Thymus (tissue), 14 donors: ENCODE measurements at places on chromosomes 11 and 22.

DNA sequence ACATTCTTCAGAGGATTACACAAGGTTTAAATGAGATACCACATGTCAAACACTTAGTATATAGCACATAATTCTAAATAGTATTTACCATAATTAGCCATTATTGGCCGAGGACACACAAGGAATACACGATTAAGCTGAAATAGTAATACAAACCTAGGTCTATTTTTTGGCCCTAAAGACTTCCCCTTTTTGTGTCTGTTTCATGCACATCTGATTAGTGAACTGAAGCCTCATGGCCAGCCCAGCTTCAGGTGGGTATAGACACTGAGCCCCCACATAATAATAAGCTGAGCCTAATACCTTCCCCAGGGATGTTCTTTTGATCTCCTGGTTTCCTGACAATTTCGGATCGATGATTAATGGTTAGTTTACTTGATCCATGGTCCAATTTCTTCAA is 2.1 kb downstream of the GLYATL1B start:
- no peak for DNase-seq

- no peak for DNase-seq
Measured at GRCh38 chr22:45965563-45965962, 11.4 kb downstream of the WNT7B start.

DNA sequence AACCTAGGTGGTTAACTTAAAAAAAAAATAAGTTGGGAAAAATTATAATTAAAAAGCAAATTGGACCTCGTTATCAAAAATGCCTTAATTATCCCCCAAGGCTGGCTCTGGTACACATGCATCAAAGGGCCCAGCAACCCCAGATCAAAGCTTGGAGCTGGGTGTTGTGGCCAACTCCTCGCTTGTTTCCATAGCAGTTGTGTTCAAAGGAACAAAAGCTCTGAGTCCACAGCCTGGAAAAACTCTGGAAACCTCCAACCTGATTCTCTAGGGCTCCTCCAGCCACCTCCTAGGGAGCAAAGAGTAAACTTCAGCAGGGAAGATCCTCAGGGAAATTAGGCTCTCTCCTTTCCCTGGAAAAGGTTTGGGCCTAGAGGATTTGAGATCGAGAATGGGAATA is 149.4 kb downstream of the NXPE2 start:
- no peak for DNase-seq

- no peak for DNase-seq
Measured at GRCh38 chr11:32983506-32983905, 32.2 kb upstream of the DEPDC7 start.

DNA sequence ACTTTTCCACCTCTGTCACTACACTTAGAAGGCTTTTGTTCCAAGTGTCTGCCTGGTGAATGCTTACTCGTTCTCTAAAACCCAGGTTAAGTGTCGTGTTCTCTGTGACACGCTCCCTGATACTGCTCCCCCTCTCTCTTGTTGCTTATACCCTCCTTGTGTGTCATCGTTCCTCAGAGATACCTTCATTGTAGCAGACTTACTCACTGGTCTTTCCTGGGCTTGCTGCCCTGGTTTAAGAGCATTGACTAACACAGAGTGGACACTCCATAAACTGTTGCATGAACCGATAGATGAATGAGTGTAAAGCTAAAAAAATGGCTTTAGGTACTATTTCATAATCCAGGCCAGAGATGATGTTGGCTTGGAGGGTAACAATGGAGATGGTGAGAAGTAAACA is 171.3 kb downstream of the GRIK4 start:
- DNase-seq: no peak

DNA sequence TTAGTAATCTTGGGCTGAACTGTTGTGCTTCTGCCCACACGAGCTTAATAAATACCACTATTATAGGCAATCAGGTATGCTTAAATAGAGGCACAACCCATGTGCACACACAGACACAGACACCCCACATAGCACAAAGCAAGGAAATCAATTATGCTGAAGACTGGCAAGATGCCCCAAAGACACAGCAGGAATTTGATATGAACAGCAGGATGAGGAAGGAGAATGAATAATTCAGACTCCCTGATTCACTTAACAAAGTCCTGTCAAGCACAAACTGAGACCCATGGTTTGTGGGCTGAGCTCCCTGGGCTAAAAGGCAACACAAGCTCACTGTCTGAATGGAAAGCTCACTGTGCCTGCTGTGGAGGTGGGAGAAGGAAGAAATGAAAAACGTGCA is 42.5 kb downstream of the RBFOX2 start:
- no peak for DNase-seq

- peak; percentile 31 for DNase-seq
Measured at GRCh38 chr11:132719684-132720083, 812.6 kb downstream of the OPCML start.

DNA sequence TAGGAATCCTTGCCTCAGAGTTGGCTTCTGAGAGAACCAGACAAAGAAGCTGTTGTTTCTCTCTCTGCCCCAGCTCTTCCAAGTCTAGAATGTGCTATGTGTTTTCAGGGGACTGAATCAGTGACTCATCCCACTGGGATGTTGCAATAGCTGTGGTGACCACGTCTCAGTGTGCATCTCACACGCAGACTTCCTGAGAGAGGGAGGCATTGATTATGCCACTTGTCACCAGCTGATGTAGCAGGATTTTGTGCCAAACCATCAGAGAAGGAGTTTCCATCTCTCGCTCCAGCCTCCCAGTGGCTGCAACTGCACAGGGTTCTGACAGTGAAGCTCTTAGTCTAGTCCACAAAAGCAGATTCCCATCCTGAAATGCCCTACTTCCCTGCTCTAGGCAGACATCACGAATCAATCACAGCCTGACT is 455.8 kb downstream of the MIAT start:
- DNase-seq: no peak

GRCh38 chr11:108865406-108865805 is 200.5 kb downstream of the DDX10 start:
- no peak for DNase-seq

DNA sequence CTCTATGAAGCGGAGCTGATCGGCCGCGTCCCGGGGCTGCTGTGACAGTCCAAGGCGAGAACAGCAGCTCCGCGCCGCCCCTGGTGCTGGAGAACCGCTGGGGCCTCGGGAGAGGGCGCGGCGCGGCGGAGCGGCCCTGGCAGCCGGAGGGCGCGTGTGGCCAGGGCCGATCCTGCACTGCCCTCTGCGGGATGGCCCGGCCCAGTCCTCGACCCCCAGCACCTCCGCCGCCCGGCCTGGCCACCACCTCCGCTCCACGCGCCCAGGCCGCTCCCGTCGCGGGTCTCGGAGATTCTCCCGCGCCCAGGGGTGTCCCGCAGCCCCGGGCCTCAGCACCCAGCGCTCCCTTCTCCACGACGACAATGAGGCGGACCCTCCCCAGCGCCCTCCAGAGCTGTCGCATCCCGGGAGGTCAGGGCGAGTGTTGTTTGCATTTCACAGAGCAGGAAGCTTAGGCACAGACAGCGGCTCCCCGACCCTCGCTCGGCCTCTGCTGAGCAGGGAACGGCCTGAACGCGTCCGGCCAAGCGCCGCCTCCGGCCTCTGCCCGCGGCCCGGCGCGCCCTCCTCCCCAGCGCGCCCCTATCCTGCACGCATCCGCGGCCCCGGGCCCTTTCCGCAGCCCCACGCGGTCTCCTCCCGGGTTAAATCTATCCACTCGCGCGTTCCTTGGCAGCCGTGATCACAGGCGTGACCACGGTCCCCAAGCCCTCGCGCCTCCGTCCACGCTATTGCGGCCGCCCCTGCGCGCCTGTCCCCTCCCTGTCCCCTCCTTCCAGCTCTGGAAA is 109.7 kb downstream of the WNT7B start:
- DNase-seq: no peak

- DNase-seq: peak; percentile 65
Measured at GRCh38 chr11:74232311-74232950, 61.3 kb downstream of the PPME1 start.

- no peak for DNase-seq
Measured at GRCh38 chr11:117505285-117505970, 177.8 kb downstream of the CEP164 start.

DNA sequence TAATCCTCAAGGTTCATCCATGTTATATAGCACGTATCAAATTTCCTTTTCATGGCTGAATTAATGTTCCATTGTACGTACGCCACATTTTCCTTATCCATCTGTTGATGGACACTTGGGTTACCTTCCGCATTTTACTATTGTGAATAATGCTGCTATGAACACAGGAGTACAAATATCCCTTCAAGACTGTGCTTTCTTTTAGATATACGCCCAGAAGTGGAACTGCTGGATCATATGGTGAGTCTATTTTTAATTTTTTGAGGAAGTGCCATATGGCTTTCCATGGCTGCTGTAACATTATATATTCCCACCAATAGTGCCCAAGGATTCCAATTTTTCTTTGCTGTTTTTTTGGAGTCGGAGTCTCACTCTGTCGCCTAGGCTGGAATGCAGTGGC is 6.0 kb downstream of the MRPL40 start:
- DNase-seq: no peak

- DNase-seq: no peak
Measured at GRCh38 chr11:78081583-78081982, 1.9 kb upstream of the NDUFC2 start.

DNA sequence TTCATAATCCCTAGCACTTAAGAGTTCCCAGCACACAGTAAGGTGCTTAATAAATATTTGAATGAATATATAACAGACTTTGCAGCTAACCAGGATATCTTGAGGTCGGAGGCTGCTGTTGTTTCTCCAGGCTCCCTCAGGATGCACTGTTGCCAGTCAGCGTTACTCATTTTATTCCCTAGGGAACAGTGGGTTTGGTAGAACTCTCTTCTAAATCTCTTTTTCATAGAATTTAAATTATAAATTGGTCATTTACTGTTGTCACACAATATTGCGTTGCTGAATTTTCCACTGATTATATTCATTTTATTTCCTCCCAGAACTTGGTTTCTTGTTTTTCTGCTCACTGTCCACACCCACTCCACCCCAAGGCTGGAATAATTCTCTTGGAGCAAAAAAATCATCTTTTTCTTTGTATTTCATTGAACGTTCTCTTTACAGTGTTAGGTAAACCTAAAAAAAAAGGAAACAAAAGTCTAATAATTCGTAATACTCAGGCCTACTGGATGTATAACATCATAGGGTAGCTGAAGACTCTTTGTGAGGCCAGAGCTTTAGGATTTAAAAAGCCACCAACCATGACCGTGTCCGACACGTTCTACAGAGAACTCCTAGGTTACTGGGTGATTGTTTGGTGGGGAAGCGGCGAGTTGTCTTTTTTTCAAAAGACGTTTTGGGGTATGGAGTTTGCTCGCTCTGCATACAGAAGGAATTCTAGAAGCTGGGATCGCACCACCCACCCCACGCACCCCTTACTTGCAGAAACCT is 766 bp upstream of the CAPRIN1 start:
- DNase-seq: no peak

DNA sequence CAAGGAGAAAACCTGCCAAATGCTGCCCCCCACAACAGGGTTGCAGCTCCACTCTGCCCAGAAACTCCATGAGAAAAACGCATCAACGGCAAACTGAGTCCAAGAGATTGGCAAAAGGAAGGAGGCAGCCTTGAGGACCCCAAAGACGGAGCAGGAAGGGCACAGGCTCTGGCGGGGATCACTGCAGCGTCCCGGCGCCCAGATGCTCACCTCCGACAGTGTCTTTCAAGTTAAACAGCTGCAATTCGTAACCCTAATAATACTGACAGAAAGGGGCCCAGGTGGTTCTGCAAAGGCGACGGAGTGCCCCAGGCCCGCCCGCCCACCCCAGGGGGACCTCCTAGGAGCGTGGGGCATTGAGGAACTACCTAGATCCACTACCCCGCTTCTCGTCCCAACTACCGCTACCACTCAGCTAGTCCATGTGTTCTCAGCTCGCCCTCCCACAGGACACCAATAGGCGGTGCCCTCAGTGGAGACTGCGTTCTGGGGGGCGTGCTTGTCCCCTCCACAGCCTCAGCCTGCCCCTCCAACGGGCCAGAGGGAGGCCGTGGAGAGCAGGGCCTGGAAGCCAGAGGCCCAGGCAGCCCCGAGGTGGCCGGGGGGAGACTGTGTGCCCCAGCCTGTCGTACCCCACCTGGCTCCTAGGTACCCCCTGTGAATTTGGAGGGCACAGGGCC is 127.4 kb downstream of the PHF21B start:
- DNase-seq: no peak

- no peak for DNase-seq
Measured at GRCh38 chr11:75905434-75905833, 90.4 kb downstream of the UVRAG start.

- no peak for DNase-seq
Measured at GRCh38 chr22:35821654-35822053, 104.0 kb downstream of the APOL5 start.

DNA sequence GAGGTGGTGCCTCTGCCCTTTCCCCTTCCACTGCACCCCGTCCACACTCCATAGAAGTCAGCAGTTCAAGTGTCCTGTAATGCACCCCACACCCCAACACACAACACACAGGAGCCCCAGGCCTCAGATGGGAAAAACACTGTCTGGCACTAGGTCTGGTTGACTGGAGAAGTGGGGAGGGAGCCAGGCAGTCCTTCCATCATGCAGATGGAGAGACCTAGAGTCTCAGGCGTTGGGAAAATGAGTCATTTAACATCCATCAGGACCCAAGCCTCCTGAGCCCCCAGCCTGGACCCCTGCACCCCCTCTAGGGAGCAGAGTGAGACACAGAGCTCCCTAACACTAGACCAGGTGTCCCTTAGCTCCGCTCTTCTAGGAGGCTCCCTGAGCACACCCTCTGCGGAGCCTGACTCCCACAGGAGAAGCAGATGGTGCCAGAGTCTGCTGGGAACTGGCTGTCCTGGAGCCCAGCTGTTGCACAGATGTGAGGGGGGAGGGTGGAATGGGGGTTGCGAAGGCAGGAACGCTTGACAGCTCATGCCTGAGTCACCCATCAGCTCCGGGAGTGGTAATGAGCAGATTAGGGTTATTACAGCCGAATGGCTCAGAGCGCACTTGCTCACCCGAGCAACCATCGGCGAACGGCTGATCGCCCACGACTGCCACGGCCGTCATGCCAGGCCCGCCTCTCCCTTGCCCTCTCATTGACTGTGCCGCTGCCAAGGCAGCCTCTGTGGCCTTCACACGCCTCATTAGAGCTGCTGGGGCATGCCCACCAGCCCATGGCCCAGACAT is 22.1 kb upstream of the SYT7 start:
- no peak for DNase-seq

GRCh38 chr11:86162239-86162638 is 82.3 kb upstream of the EED start:
- DNase-seq: no peak

DNA sequence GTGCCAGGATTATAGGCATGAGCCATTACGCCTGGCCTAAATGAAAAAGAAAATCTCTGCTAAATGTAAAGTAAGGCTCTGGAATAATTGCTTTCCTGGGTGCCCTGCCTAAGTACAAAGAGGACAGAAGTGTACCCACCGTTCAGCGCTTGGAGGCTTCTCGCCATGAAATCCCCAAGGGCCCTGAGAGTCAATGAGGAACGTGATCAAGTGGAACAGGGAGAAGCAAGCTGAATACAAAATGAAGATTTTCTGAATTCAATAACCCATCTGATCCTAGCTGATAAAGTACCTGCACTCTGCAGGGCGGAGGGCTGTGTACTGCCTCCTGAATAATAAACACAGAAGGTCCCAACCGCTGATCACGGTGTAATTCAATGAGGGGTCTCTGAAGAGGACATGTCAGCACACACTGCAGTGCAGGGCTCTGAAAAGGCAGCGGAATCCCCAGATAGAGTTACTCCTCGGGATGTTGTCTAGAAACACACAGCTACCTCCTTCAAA is 97.7 kb downstream of the ABTB2 start:
- DNase-seq: no peak

- DNase-seq: no peak
Measured at GRCh38 chr11:74970852-74971395, 17.8 kb upstream of the NEU3 start.

- no peak for DNase-seq
Measured at GRCh38 chr11:28339488-28339887, 231.3 kb downstream of the METTL15 start.

GRCh38 chr11:104655066-104655465 is 243.2 kb downstream of the CASP12 start:
- DNase-seq: no peak
